Stimulated activated CD4-positive, alpha-beta T cell treated with anti-CD3 and anti-CD28 coated beads, Interleukin-2, amount 100 ng/mL, for 24 hours (primary cell): ENCODE measurements at places on chromosomes 2 and 18.

DNA sequence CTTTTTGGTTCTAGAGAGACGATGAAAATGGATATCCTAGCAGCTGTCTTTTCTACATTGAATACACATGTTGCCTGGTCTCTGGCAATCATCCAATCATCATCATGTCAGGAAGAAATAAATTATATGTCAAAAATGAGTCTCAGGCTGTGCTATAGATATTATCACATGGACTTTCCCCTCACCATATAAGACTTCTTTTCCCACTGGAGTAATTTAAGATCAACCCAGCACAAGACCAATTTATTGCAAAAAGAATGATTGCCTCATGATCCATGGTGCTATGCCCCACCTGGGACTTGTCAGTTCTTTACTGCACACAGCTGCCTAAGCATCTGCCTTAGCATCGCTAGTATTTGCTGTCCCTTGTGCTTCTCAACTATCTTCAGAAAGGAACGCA, 783.7 kb upstream of the TMEFF2 start:
- DNase-seq = no peak

DNA sequence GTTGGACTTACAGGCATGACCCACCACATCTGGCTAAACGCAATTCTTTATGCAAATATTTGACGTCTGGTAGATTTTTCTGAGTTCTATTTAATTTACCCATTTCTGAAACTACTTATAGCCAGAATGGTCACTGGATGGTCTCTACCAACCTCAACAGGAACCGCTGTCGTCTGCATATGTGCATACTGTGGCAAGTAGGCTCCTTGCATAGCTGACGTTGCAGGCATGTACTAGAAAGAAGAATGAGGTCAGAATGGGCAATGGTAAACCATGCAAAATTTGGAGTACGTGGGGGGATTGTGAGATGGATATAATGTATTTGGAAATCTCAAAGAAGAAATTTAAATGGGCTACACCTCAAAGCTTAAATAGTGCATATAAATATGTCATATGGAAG, 77.1 kb upstream of the ITGB6 start:
- DNase-seq = no peak

DNA sequence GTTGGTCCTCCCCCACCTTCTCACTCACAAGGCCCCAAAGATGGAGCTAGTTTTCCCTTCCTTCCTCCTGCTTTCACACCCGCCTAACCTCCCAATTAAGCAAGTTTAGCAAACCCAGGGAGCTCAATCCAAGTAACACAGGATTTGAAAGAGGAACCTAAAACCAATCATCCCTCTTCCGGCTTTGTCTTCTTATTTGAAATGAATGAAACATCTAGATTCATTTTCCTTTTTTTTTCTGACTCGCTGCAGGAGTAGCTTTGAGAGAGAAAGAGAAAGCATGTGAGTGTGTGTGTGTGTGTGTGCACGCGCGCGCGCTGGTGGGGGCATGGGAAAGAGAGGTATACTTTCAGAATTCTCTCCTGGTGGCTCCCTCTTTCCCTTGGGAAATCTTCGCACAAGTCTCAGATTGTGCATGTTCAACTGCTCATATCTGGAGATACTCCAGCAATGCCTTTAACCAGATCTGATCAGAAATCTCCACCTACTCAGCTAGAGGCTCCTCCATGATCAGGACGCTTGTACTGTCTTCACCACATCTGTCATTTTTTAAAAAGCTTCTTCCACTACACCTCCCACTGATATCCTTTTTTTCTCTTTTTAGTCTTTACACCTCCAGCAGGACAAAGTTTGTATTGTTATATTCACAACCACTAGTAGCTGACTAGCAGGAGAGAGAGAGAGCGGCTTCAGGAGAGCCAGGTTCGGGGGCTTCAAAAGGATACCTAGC, 1.7 kb downstream of the SLC8A1 start:
- DNase-seq = no peak

DNA sequence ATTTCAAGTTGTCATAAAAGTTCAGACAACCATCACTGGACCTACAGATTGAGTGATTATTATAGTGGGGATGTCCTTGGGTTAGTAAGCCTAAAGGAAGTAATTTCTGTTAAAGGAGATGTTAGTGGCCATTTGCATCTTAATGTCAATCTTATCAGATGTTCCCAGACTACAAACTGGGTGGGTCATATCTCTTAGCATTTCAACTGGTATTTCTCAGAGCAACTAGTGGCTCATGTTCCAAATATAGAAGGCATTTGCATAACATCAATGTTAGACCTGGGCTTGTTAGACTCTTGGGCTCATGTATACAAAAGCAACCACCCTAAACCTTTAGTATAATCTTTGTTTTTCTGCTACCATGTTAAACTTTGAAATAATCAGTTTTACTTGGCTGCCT, 17.9 kb downstream of the PLEKHA3 start:
- DNase-seq = no peak

DNA sequence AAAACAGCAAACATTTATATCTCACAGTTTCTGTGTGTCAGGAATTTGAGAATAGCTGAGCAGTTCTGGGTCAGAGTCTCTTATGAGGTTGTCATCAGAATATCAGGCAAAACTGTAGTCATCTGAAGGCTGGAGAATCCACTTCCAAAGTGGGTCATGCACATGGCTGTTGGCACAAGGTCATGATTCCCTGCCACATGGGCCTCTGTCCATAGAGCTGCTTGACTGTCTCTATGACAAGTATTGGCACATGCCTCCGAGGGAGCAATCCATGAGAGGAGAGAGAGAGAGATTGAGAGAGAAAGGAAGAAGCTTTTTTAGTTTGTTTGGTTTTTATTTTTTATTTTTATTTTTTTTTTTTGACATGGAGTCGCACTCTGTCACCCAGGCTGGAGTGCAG, 101.8 kb upstream of the DDX18 start:
- DNase-seq = no peak

- DNase-seq = peak; percentile 43
Observed at GRCh38 chr2:230602562-230603230, 109.9 kb upstream of the CAB39 start.

DNA sequence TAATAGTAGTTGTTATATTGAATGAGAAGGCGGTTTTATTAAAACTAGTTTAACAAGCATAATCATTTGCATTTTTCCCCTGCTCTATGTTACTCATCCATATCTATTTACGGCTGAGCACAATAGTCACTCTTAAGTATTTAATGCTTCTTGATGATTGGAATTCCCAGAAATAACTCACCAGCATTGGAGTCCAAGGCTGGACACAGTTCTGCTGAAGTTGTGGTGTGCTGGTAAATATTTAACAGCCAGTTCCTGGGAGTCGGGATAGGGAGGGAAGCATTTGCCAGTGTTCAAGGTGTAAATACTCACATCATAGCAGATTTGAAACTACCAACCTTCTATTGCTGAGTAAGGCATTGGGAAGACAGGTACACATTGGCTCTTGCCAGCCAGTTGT, 315.1 kb downstream of the MTX2 start:
- DNase-seq = no peak

DNA sequence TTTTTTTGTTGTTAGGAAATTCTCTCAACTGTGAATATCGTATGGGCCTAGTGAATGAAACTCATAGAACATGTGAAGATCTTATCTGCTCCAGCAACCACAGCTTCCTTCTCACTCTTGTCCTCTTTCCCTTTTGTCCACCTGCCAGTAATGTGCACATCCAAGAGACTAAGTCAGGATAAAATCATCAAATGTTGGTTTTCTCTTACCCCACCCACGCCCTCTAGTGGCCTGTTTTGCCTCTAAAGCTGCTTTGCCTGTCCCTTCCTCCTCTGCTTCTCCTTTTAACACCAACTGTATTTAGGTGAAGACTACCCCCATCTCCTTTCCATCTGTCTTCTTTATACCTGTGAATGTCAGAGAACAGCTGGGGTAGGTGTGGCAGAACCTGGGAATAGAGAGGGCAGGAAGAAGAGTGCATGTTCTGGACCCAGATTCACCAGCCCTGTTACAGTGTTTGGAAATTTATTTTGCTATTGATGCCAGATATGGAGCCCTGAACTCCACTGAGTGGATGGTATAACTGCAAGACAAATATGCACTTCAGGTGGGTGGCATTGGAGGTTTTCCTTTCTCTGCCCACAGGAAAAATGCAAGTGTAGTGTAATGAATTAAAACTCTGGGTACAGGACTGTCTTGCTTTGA, 8.4 kb upstream of the MGAT5 start:
- DNase-seq = peak; percentile 82

DNA sequence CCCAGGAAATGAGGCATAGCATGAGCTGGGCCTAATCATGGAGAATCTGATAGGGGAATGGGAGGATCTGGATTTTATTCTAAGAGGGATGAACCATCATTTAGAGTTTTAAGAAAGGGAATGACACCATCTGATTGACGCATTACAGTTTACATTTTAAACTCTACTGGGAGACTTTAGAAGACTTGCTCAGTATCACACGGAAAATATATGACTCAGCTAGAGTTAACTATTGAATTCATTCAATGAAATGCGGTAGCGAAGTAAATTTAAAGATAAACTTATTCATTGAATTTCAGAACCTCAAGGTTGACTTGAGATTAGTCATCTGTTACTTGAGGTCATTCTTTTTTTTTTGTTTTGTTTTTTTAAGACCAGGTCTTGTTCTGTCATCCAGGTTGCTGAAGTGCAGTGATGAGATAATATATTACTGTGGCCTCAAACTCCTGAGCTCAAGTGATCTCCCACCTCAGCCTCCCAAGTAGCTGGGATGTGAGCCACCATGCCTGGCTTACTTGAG, 25.0 kb downstream of the MC4R start:
- no peak for DNase-seq

- DNase-seq = no peak
Observed at GRCh38 chr2:240287011-240287410, 146.6 kb upstream of the OTOS start.

- DNase-seq = no peak
Observed at GRCh38 chr18:61428266-61428665, 95.0 kb downstream of the CDH20 start.

DNA sequence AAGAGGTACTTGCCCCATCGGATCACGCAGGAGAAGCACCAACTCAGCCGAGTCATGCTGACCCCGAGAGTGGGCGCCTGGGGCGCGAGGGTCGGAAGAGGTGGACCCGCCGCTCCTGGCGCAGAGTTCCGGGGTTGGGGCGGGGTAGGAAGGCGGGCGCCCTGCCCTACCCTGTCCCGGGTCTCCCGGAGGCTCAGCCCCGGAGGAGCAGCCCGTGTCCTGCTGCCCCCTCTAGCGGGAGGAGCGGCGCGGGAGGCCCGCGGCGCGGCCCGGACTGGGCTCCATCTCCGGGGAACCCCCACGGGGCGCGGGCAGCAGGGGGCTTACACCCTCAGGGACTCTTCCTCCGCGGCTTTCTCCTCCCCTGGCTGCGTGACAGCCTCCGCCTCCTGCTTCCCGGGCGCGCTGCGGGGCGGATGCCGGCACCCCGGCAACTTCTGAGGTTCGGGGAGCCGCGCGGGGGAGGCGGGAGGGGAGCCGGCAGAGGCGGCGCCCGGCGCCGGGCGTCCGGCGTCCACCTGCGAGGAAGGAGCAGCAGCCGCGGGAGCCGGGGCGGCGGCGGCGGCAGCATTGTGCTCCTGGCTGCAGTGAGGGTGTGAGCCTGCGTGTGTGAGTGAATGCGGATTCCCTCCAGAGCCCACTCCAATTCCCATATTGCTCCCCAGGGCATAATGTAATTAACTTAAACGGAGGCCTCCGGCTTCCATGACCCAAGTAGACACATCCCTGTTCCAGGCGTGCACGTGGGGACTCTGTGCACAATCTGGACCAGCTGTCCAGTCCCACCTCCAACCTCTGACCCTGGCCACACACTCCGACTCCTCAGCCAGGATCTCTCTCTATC, 7.6 kb upstream of the TNS1 start:
- DNase-seq = peak; percentile 49

DNA sequence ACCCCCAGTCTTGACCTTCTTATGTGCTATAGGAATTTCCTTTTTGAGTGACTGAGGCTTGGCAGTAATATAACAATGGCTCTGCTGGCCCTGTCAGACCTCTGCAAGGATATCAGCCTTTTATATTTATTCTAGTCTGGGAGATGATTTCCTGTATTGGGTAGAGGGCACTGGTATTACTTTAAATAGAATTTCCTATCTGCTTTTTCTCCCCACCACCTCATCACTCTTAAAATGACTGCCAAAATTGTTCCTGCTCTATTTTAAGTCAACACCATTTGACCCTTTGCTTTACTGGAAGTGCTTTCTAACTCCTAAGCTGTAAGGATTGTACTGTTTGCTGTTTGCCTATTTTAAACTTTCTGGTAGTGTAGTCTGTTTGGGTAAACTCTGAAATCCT, 658.4 kb upstream of the FSHR start:
- no peak for DNase-seq

GRCh38 chr2:11581124-11581796, 47.4 kb downstream of the GREB1 start:
- no peak for DNase-seq

DNA sequence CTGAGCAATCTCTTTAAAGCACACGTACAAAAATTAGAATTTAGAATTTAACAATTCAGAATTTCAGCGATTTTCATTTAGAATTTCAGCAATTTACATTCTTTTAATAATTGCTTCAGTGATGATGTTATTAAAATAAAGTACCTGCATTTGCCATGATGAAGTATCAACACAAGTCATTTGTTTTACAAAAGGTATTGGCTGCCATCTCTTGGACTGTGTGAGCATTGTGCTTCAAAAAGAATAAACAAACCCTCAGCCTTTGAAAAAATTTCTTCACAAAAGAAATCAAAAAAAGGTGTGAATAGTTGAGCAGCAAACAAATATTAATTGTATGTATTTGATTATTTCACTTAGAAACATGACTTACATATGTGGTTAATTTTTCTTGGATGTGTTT, 27.1 kb upstream of the ZC3H15 start:
- no peak for DNase-seq

- no peak for DNase-seq
Observed at GRCh38 chr2:185475914-185476313, 262.7 kb upstream of the FSIP2 start.

DNA sequence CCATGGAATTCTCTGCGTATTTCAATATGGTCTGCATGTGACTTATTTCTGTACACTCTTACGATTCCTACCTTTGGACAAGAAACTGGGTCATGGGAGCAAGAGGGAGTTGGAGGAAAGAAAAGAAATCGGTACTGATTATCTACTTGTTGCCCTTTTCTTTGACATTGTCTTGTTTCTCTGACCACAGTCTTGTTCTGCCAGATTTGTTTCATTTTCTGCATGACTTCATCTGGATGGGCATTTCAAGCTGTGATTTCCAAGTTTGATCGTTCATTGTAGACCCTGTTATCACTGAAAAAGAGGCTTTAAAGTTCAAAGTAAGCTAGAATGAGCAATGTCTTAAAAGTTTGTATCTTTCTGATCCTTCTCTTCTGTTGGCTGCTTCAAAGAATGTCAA, 2186.3 kb upstream of the CELF4 start:
- DNase-seq = no peak

DNA sequence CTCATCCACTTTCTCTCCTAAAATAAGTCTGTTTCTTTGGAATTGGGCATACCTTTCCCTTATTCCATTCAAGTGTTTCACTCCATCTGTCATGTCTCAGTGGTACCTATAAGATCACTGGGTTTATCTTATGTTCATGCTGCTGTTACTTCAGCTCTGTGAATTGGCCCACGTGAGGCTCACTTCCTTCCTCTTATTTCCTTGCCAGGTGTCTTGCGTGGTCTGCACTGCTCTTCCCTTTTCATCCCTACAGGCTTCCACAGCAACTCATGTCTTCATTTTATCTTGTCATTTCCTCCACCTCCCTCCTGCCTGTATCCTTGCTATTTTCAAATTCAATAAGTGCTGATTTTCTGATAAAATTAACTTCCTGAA, 159.1 kb upstream of the ALPP start:
- DNase-seq = no peak
